Posterior cingulate gyrus (tissue), 11 donors: ENCODE measurements at places on chromosomes 6 and 20.

GRCh38 chr20:1204113-1204512, 859 bp downstream of the C20orf202 start:
- DNase-seq = no peak

- no peak for DNase-seq
These were observed 453.3 kb upstream of the NRSN1 start for GRCh38 chr6:23672737-23673136.

DNA sequence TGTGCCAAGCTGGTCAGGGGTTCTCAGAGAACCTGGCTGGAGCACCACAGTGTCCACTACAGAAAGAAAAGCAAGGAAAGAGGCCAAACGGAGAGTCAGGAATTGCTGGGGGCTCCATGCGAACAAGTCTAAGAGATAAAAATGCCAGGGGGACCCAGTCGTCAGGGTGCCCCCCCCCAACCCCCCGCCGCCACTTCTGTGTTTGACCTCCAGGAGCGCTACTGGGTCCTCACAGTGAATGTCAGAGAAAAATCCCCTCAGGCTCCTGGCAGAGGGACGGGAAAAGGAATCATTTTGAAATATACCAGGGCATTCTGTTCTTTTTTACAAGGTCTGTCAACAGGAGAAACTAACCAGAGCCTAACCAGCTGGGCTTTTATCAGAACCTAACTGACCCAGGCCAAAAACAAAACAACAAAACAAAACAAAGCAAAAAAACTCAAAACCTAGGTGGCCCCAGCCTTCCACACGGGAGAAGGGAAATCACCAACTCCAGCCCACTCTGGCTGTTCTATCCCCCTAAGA, 17.9 kb upstream of the NELFCD start:
- DNase-seq = no peak

DNA sequence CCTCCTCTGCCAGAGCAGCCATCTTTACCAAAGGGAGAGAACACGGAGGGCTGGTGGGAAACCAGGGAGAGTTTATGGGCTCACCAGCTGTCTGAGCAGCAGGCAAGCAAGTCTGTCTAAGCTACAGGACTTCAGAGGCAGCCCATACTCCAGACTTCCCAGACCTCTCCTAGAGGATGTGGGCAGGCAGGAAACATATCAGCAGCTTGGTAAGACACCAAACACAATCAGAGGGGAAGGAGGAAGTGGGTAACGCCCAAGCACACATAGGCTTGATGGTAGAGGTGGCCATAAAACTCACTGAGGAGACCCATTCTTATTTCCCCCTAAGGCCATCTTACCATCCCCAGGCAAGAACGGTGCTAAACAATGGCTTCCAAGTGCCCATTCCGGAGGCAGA, 143.1 kb upstream of the ARID1B start:
- no peak for DNase-seq

GRCh38 chr6:114559419-114559818, 216.6 kb upstream of the HS3ST5 start:
- no peak for DNase-seq

GRCh38 chr20:47662483-47663353, 122.6 kb downstream of the SULF2 start:
- DNase-seq = no peak

DNA sequence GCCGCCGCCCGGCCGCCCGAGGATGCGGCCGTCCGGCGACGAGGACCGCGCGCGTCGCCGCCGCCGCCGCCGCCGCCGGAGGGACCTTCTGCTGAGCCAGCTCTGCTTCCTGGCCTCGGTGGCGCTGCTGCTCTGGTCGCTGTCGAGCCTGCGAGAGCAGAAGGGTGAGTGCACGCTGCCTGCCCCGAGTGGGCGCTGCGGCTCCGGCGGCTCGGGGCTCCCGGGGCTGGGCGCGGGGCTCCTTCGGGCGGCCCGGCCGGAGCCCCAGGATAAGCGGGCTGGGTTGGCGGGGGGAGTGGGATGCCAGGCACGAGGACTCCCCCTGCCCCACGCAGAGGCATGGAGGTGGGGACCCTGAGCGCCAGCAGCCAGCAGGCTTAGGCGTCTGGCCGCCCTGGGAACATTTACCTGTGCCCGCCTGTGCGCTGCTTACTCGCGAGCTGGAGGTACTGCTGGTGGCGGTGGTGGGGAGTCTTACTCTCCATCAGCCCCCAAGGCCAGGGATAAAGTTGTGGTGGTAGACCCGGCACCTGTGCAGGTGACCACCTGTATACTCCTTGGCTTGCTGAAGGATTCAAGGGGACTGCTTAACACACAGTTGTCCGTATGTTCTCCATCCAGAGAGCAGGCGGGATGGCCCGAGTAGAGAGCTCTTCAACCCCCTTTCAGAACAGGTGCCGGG, 520 bp downstream of the SLC24A3 start:
- peak; percentile 93 for DNase-seq

GRCh38 chr6:158033751-158034702, 52.4 kb downstream of the SYNJ2 start:
- DNase-seq = no peak

- no peak for DNase-seq
These were observed 695.5 kb upstream of the CHD6 start for GRCh38 chr20:42313704-42314103.

DNA sequence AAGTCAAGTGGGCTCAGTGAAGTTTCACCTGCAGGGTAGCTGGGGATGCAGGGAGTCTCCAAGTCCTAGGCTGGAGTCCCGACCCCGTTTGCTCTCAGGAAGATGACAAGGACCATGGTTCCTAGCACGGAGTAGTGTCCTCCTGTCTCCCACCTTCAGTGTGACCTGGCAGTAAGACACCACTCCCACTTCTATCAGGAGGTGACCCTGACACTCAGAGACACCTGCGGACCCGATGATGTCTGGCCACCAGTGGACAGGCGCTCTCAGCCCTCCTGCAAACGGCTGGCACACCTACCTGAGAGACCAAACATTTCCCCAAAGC, 1.1 kb downstream of the SOD2 start:
- no peak for DNase-seq

- DNase-seq = no peak
These were observed 13.8 kb downstream of the SYTL3 start for GRCh38 chr6:158663625-158664165.

GRCh38 chr6:112237066-112237465, 17.3 kb downstream of the LAMA4 start:
- no peak for DNase-seq

- DNase-seq = no peak
These were observed 9.9 kb downstream of the GSTA4 start for GRCh38 chr6:52985228-52985627.

- no peak for DNase-seq
These were observed 37.4 kb upstream of the FAM83C start for GRCh38 chr20:35329435-35330139.

GRCh38 chr6:593907-594212, 63.0 kb downstream of the HUS1B start:
- DNase-seq = no peak

DNA sequence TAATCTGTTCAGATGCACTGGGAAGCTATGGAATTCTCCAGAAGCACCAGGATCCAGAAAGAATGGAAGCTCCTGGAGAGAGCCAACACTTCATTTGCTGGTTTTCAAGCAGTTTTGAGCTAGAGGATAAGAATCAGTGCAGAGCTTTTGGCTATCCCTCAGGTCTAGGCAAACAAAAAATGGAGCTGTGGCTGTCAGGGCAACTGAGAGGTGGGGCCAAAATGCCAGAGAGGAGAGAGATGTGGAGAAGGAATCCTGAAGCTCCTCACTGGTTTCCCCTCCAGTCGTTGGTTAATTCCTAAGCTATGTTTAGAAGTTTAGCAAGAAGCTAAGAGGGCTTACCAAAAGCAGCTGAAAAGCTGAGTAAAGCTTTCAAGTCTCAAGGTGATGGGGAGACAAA, 294.2 kb upstream of the JARID2 start:
- no peak for DNase-seq

- no peak for DNase-seq
These were observed 1.2 kb downstream of the ANGPT4 start for GRCh38 chr20:914727-915498.

GRCh38 chr6:45533386-45533785, 155.7 kb upstream of the SUPT3H start:
- no peak for DNase-seq

GRCh38 chr20:16104783-16105182, 468.5 kb downstream of the KIF16B start:
- no peak for DNase-seq

GRCh38 chr6:36132246-36132895, 2.1 kb downstream of the MAPK13 start:
- DNase-seq = no peak

DNA sequence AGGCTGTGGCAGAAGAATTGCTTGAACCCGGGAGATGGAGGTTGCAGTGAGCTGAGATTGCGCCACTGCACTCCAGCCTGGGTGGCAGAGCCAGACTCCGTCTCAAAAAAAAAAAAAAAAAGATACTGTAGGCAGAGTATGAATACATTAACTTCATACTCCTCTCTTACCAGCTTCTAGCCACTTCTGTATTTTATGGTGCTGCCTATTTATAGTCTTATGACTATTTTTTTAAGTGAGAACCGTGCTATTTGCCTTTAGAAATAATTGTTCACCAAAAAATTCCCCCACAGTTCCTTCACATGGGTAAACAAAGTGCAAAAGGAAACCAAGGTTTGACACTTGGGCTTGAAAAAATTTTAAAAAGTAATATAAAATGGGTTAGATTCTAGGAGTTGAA, 1.5 kb upstream of the SNRNP48 start:
- no peak for DNase-seq

DNA sequence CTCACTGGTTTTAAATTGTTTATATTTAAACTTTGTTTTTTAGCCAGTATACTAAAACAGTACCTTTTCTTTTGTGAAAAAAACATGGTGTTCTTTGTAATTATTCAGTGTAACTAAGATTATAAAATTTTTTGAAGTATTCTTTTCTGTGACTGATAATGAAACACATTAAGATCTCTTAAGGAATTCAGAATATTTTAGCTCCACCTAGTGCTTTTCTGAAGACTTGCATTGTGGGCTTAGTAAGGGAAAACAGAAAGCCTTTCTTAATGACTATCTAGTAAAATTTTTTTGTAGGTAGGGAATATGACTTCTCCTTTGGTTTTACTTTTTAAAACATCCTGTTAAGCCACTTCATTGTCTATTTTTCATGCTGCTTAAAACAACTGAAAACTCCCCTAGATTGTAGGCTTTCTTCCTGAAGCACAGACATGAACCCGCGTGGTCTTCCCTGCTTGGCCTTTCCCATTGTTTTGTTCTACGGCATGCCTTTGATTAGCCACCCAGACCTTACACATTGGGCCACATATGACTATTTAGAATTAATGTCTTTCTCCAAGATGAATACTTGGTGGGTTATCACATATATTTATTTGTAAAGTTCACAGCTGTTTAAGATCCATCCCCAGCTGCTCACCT, 72.1 kb downstream of the AFDN start:
- DNase-seq = no peak

DNA sequence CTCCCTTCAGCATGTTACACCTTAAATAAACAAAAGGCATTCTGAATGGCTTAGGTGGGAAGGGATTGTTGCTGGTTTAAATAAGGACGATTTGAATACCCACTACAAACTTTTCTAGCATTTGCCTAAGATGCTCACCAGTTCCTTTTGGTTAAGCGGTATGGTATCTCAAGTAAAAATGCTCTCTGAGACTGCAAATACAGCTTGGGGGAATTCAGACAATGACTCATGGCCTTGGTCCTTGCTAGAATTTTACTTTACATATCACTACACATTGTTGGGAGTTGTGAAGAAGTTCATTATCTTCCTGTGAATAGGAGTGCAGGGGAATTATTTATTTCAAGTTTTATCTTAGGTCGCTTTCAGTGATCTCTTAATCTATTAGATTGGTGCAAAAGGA, 670.7 kb downstream of the UTRN start:
- DNase-seq = no peak

DNA sequence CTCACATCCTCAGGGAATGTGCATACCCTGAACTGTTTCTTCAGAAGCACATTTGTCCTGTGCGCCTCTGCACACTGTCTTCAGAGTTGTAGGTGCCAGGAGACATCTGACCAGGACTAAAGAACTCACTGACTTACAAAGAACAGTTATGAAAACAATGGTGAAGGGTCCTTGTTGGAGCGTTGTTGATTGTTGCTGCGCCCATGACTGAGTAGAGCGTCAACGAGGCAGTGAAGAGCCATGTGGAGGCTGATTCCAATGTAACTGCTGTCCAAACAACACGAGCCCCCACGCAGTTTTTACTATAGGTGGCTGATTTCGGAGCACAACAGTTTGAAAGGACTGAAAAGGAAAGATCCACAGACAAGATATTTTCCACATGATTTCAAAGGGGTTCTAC, 380.3 kb downstream of the CDH26 start:
- DNase-seq = no peak

DNA sequence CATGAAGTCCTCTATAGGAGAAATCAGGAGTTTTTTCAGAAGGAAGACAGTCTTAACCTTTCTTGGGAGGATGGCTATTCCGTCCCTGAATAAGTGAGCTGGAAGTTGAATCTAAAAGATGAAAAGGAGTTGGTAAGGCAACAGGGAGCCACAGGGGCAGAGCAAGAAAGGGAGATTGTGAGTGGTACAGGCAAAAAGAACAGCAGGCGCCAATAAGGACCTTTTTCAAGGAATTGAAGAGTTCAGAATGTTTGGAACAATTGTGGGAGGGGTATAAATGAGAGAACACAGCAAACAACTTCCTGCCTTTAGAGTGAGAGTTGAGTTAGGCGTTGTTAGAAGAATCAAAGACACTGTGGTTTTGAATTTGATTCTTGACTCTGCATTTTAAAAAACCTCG, 1003.7 kb downstream of the EPHA7 start:
- DNase-seq = no peak

DNA sequence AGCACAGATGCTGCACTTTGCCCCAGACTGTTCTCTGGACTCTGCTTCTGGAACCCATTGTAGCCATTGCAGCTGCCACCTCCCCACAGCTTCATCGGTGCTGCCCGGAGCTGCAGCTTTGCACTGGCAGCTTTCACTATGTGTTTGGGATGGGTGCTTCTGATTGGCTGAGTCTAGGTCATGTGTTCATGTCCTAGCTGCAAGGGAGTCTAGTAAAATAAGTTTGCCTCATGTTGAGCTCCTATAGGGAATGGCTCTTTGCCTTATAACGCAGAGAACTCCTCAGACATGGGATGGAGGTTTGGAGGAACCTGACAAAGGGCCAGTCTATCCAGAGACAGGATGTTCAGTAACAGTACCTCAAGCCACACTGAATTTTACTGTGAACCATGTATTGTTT, 268.0 kb downstream of the BMP7 start:
- DNase-seq = no peak
